Neural progenitor cell (in vitro differentiated cells): ENCODE measurements at places on chromosomes 16 and 17.

DNA sequence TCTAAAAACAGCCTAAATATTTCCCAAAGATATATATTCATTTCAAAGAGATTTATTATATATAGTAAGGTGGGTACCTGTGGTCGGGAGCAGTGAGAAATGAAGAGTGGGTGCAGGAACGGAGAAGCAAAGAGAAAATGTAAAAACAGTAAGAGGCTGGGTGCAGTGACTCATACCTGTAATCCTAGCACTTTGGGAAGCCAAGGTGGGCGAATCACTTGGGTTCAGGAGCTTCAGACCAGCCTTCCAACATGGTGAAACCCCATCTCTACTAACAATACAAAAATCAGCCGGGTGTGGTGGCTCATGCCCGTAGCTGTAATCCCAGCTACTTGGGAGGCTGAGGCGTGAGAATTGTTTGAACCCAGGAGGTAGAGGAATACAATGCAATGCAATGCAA, 257.1 kb downstream of the BCAS3 start:
- no peak for DNase-seq

DNA sequence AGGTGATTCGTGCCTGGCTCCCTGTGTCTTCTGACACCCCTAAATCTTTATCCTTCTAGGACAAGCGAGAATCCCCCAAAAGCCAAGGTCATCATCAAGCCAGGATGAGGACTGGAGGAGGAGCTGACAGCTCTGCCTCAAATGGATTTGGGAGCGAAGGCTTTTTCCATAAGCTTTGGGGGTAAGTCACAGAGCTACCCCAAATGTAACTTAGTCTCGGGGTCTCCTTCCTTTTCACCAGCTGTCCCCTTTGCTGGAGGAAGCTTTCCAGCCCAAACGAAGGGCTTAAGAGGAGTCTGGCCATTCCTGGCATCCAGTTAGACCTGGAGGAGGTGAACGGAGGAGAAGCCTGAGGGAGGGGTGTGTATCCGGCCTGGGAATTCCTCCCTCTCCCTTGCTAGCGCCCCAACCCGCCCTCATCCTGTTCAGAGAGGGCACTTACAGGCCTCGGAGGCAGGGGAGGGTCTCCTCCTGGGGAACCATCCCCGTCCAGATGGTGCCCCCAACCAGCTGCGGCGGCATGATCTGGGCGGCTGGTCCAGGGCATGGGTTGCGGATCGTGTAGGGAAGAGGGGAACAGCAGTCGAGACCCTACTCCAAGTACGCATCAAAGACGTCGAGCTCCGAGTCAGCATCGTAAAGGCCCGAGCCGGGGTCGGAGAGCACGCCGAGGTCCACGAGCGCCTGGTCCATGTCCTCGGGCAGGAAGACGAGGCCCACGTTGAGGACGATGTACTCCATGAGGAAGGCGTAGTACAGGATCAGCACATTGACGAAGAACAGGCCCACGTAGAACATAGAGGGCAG, 938 bp downstream of the DEXI start:
- peak; percentile 40 for DNase-seq

DNA sequence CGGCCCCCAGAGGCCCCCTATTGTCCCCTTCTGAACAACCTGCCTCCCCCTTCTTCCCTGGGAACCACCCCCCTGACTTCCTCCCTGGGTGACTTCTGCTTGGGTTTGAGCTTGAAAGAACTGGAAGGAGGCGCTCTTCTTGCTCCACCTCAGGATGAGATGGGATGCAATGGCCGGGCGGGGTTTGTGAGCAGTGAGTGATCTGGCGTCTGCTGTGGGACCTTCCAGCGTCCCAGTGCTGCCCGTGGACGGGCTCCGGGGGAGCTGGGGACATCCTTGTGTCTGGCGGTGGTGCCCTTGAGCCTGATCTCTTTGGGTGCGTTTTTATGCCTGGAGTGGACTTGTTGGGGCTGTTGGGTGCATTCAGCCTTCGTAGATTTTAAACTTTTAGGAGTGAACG, 11.6 kb downstream of the MGRN1 start:
- DNase-seq, result no peak

GRCh38 chr16:7400117-7400890, 67.7 kb downstream of the RBFOX1 start:
- no peak for DNase-seq

DNA sequence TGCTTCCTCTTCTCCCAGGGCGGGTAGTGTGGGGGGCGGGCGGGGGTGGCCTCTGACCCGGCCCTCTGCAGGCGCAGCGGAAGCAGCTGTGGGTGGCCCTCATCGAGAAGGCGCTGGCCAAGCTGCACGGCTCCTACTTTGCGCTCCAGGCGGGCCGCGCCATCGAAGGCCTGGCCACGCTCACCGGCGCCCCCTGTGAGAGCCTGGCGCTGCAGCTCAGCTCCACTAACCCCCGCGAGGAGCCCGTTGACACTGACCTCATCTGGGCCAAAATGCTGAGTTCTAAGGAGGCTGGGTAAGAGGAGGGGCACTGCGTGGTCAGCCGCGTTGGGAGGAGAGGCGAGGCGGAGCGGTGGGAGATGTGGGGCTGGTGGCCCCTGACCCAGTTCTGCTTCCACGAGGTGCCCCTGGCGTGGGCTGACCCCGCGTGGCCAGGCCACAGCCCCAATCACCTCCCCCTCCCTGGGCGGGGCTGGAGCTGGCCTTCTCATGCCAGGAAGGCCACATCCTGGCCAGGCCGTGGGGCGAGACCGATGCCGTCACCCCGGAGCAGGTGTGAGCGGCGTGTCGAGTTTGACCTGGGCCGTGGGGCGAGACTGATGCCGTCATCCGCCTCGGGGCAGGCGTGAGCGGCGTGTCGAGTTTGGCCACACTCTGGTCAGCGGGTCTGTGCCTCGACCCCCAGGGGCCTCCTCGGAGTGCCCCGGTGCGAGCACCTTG, 10.5 kb upstream of the PRR35 start:
- peak; percentile 33 for DNase-seq

GRCh38 chr17:80313160-80313829, 52.6 kb downstream of the RNF213 start:
- no peak for DNase-seq

DNA sequence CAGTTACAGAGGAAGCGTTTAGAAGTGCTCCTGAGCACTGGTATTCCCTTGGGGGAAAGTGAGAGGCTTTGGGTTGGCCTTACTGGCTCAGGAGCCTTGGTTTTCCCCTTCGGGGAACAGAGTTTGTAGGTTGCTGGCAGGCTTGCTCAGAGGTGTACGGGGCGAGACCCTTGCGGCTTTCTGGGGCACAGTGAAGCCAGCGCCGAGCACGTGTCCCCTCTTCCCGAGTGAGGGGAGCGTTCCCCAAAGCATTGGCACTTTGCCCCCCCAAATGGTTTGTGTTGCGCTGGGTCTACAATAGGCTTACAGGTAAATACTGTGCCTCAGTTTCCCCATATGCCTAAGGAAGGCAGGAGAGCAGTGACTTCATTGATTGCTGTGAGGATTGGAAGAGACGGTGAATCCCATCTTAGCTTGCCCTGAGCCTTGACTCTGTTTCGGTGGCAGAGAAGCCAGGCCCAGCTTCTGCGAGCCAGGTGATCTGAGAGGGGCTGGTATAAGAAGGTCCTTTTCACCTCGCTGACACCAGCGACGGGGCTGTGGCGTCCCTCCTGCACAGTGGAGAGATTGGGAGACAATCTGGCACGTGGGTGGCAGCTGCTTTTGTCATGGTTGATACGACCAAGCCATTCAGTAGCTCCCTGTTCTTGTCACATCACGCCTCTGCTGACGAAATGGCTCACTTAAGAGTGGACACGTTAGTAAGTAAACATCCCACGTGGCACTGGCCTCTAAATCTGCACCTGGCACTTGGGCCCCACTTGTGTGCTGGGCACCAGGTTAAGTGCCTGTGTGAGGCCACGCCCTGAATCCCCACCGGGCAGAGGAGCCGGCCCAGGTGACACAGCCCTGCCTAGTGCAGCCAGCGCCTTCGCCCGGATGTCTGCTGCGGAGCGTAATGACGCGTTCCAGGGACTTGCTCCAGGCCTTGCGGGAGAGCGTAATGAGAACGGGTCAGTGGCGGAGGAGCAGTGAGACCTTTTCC, 55.0 kb downstream of the MEAK7 start:
- no peak for DNase-seq

DNA sequence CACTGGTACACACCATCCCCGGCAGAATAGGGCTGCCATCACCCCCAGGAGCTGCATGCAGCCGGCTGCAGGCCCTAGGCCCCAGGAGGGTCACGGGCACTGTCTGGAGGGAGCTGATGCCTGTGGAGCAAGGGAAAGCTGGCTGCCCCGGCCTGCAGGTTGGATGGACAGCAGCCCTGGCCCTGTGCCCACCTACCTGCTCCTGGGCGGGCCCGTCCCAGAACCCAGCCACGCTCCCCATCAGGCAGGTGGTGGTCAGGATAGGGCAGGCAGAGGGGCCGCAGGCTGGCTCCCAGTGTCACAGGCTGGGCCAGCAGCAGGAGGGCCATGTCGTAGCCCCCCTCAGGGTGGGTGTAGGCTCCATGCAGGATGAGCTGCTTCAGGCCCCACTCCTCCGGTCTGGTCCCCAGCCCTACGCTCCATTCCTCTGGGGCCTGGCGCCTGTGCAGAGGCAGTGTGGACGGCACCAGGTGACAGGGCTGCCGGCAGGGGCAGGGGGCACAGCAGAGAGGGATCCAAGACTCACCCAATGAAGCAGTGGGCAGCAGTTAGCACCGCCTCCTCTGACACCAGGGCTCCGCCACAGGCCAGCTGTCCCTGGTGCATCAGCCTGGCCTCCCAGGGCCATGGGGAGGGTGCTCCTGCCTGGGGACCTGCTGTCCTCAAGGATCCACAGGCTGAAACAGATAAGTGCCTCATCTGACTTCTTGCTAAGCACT, 4.0 kb downstream of the PRSS53 start:
- DNase-seq, result no peak

- no peak for DNase-seq
Observed at GRCh38 chr16:13645601-13646245, 274.2 kb upstream of the ERCC4 start.

DNA sequence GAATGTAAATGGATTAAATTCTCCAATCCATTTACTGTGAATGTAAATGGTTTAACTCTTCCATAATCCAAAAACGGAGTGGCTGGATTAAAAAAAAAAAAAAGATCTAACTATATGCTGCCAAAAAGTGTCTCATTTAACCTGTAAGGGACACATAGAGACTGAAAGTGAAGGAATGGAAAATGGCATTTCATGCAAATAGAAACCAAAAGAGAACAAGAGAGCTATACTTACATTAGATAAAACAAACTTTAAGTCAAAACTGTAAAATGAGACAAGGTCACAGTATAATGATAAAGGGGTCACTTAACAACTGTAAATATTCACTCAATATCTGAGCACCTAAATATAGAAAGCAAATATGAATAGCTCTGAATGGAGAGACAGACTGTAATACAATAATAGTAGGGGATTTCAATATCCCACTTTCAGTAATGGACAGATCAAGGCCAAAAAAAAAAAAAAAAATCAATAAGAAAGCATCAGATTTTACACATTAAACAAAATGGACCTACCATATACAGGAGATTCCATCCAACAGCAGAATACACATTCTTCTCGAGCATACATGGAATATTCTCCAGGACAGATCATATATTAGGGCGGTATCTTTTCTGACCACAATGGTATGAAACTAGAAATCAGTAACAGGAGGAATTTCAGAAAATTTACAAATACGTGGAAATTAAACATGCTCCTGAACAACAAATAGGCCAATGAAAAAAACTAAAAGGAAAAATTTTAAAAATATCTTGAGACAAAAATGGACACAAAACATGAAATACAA, 36.4 kb downstream of the CDR2 start:
- DNase-seq, result no peak

GRCh38 chr16:77596261-77596660, 126.1 kb upstream of the NUDT7 start:
- DNase-seq, result no peak

DNA sequence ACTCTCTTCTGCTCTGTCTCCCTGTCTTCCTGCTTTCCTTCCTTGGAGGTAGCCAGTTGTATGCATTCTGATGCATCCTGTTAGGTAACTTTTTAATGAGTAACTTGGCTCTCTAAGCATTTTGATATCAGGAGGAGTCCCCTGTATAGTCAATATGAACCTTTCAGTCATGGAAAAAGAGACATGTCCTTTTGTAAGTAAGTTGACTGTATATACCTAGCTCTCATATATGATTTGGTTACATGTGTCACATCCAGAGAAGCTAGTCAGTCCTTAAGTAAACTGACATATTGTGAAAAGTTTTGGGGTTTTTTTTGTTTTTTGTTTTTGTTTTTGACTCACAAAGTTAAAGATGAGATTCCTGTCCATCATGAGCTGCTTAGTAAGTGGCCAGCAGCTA, 18.8 kb downstream of the UTP18 start:
- DNase-seq, result no peak

GRCh38 chr17:22570144-22570845, 878.0 kb downstream of the KCNJ18 start:
- DNase-seq, result no peak

- no peak for DNase-seq
Observed at GRCh38 chr16:27640277-27640600, 90.3 kb downstream of the KATNIP start.

DNA sequence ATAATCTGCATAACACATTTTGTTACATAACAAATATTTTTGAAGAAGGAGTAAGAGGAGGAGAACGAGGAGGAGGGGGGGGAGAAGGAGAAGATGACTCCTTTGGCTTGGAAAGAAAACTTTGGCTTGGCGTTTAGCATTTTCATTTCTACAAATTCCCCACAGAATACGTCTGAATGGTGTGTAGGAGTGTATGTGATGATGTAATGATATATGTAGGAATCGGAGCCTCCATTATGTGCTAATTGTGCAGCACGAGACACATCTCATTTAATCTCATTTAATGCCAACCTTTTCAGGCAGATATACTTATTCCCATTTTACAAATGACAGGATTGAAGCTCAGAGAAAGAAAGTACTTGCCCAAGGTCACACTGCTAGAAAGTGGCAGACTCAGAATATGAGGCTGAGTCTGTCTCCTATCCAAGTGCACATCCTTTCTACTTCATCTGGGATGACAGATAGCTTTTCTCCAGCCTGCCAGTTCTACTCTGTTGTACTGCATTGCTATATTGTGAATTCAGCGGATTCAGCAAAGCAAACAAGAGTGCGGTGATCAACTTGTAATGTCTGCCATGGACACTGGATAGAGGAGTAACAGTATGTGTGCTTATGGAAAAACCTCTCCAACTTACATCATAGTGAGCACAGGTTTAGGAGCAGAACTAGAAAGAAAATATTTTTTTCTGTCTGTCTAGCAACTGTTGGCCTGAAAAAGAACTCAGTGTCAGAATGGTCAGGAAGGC, 10.4 kb upstream of the SLC47A2 start:
- DNase-seq, result no peak
